Occipital lobe (tissue), 3 donors: ENCODE measurements at places on chromosomes 3 and 15. TPM values are rescaled to one million over a fixed set of nuclear protein-coding genes. Genes with fewer than 3 reads are reported as not detected.

The LRTM1 gene
- total RNA-seq = not detected

- no peak for DNase-seq
Measured at GRCh38 chr3:151210676-151211381, 7.8 kb upstream of the GPR171 start.

GRCh38 chr15:78399091-78399490 is 38.9 kb upstream of the IREB2 start:
- DNase-seq = no peak

The SQOR gene
- 3.1 TPM for total RNA-seq

GRCh38 chr15:43519196-43519595 is 1.8 kb downstream of the MAP1A start:
- no peak for DNase-seq

The CILP gene
- 0.31 TPM for total RNA-seq

The LRRN1 gene
- 21.4 TPM for total RNA-seq
